ENCODE measurements at places on chromosomes 1 and 21.
A peak's percentile ranks its signal among the peaks of the same experiment; 100 is the strongest.

- DNase-seq = no peak
These were observed 206.1 kb downstream of the ZNF648 start for GRCh38 chr1:181855380-181855779.

GRCh38 chr1:20507248-20507563, 745 bp downstream of the MUL1 start:
- DNase-seq = no peak

DNA sequence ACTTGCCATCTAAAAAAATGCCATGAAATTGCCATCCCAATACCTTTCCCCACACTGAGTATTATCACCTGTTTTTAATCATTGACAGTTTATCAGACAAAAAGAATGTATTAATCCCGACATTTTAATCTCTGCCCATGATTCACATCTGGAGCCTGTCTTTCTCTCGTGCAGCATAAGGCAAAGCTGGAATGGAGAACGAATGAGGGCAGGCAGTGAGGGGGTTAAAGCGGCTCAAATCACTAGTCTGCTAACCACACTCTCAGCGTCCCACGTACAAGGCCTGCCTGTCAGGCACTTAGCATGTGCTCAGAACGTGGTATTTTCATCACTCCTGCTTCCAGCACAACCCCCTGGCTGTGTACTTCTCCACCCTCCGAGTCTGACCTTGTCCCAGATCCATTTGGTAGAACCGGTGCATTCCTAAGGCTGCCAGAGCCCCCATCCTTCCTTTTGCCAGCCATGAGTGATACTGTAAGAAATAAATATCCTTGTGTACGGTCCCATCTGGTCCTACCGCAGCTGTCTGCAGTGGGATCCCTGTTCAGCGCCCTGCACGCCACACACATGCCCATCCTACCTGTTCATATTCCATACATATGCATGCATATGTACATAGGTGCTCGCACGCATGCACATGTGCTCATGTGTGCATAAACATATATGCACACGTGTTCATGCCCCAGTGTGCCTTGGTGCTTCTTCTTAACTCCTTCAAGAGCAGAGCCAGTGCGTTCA, 34.6 kb upstream of the FHAD1 start:
- no peak for DNase-seq

GRCh38 chr1:171267391-171267790, 19.1 kb downstream of the FMO1 start:
- peak; percentile 36 for DNase-seq

GRCh38 chr1:195851804-195852203, 756.4 kb downstream of the KCNT2 start:
- no peak for DNase-seq

All from GM23248 (cell line).